T-cell (primary cell): ENCODE measurements at places on chromosomes 4 and X. TPM values are rescaled to one million over a fixed set of nuclear protein-coding genes. Genes with fewer than 3 reads are reported as not detected.

The PPEF2 gene
- 0.50 TPM for total RNA-seq

The XG gene
- total RNA-seq: 0.13 TPM

DNA sequence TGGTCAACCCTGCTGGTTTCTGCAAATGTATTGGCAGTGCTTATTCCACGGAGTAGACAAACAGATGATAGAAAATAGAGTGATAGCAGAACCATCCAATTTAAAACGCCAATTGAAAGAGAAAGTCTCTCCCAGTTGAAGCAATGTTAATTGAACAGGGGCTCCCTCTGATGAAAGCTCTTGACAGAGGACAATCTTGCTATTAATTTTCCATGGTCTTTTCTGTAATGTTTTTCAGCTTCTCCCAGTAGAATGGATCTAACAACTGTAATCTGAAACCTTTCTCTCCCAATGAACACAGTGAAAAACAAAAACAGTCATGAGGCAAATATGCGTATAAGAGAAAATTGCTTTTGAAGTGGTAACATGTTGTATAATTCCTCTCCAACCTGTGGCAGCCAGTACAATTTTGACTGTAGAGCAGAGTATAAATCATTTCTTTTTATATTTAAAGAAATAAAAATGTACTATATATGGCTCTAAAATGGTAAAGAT is 225.1 kb upstream of the GALNTL6 start:
- no peak overlapping the region for H3K4me3 ChIP-seq
- H3K27me3 ChIP-seq: no peaks in the 10 kb centered on the region
- DNase-seq: no peak
- H3K36me3 ChIP-seq: no peaks in the 10 kb centered on the region
- H3K4me1 ChIP-seq: no peaks in the 10 kb centered on the region
- H3K27ac ChIP-seq: no peak overlapping the region

The TMPRSS11F gene
- total RNA-seq: not detected

- peaks cover 26% of the 10 kb centered on the region for H3K4me1 ChIP-seq
- no peaks in the 10 kb centered on the region for H3K36me3 ChIP-seq
- DNase-seq: no peak
- no peak overlapping the region for H3K4me3 ChIP-seq
- no peak overlapping the region for H3K27ac ChIP-seq
These were observed 45.1 kb downstream of the DTHD1 start for GRCh38 chr4:36326476-36327029.

The HTN3 gene
- not detected for total RNA-seq

DNA sequence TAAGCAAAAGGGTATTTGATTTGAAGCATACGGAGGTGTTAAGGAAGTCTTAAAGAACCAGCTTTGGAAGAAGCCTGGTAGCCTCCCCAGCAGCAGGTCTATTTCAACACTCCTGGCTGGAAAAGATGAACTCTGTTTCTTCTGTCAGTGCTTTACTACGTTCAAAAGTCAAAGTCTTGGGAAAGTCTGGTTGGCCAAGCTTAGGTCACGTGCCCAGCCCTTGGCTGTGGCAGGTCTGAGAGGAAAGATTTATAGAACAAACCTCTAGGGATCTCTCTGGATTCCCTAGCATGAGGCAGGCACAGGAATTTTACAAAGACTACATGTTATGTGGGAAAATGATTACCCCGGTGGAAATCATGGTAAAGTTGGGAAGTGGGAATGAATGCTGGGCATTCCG is 8.6 kb upstream of the ARHGAP10 start:
- H3K4me1 ChIP-seq: no peaks in the 10 kb centered on the region
- no peak for DNase-seq
- H3K4me3 ChIP-seq: no peak overlapping the region
- H3K36me3 ChIP-seq: no peaks in the 10 kb centered on the region
- no peak overlapping the region for H3K27ac ChIP-seq

GRCh38 chrX:139971394-139971749 is 6.1 kb upstream of the CXorf66 start:
- no peak for DNase-seq
- no peaks in the 10 kb centered on the region for H3K27me3 ChIP-seq
- no peak overlapping the region for H3K4me3 ChIP-seq
- H3K36me3 ChIP-seq: no peaks in the 10 kb centered on the region

- no peaks in the 10 kb centered on the region for H3K36me3 ChIP-seq
- H3K4me3 ChIP-seq: no peak overlapping the region
- H3K4me1 ChIP-seq: no peaks in the 10 kb centered on the region
- H3K27me3 ChIP-seq: no peaks in the 10 kb centered on the region
- no peak for DNase-seq
These were observed 39.7 kb downstream of the TRIM61 start for GRCh38 chr4:164937576-164938270.

- H3K27ac ChIP-seq: no peak overlapping the region
- H3K4me1 ChIP-seq: no peaks in the 10 kb centered on the region
- DNase-seq: no peak
- H3K4me3 ChIP-seq: no peak overlapping the region
- no peaks in the 10 kb centered on the region for H3K27me3 ChIP-seq
These were observed 259.2 kb downstream of the GPC3 start for GRCh38 chrX:133726211-133726630.

The LGI2 gene
- total RNA-seq: not detected

The MGST2 gene
- total RNA-seq: 3.1 TPM

GRCh38 chrX:627510-627981 is 3.0 kb upstream of the SHOX start:
- no peak overlapping the region for H3K27ac ChIP-seq
- H3K4me1 ChIP-seq: peaks cover 3% of the 10 kb centered on the region
- no peak overlapping the region for H3K4me3 ChIP-seq
- peaks cover 13% of the 10 kb centered on the region for H3K27me3 ChIP-seq
- no peaks in the 10 kb centered on the region for H3K36me3 ChIP-seq

The ATXN3L gene
- total RNA-seq: not detected

The SLC9B1 gene
- 3.1 TPM for total RNA-seq

DNA sequence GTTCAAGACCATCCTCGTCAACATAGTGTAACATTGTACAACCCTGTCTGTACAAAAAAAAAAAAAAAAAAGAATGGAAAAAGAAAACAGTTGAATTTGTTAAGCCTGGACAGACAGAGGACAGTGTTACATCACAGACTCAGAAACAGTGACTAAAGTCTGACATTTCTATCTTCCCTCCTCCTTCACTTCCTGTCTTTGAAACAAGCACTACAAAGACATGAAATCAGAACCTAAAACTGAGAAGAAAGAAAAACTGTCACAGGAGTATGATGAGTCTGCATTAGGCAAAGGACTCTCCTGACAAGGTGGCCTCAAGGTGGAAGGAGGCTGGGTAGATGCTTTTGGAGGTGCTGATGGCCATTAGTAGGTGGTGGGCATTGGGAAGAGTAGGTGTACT is 126.7 kb downstream of the RBM47 start:
- H3K4me1 ChIP-seq: peaks cover 9% of the 10 kb centered on the region
- H3K27me3 ChIP-seq: no peaks in the 10 kb centered on the region
- no peak overlapping the region for H3K4me3 ChIP-seq
- no peak overlapping the region for H3K27ac ChIP-seq
- DNase-seq: no peak
- no peaks in the 10 kb centered on the region for H3K36me3 ChIP-seq

The SULT1E1 gene
- total RNA-seq: not detected

DNA sequence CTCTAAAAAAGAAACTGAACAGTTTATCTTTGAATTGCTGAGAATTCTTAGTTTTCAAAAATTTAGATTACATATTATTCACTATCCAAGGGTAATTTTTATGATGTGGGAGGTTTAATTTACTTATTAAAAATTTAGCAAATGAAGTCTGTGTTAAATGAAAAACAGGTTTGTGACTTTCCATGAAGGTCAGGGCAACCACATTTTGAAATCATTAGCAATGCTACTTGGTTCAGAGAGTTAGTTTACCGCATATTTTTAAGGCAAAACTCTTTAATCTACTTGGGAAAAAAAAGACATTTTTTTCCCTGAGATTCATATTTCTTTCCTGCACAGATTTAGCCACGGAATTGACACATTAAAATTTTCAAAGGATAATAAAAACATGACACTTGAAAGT is 37.3 kb upstream of the PRSS12 start:
- DNase-seq: no peak
- no peaks in the 10 kb centered on the region for H3K36me3 ChIP-seq
- no peaks in the 10 kb centered on the region for H3K4me1 ChIP-seq
- H3K27ac ChIP-seq: no peak overlapping the region
- H3K4me3 ChIP-seq: no peak overlapping the region

The HOPX gene
- 10.1 TPM for total RNA-seq

The TMSB15A gene
- total RNA-seq: not detected

- H3K36me3 ChIP-seq: no peaks in the 10 kb centered on the region
- no peak overlapping the region for H3K27ac ChIP-seq
- no peak overlapping the region for H3K4me3 ChIP-seq
- no peaks in the 10 kb centered on the region for H3K27me3 ChIP-seq
- no peak for DNase-seq
These were observed 10.9 kb upstream of the PCDH18 start for GRCh38 chr4:137543198-137543597.

- no peak overlapping the region for H3K27ac ChIP-seq
- H3K27me3 ChIP-seq: no peaks in the 10 kb centered on the region
- H3K36me3 ChIP-seq: no peaks in the 10 kb centered on the region
- no peak for DNase-seq
- H3K4me3 ChIP-seq: no peak overlapping the region
These were observed 24.9 kb downstream of the CD99L2 start for GRCh38 chrX:150873616-150874015.

DNA sequence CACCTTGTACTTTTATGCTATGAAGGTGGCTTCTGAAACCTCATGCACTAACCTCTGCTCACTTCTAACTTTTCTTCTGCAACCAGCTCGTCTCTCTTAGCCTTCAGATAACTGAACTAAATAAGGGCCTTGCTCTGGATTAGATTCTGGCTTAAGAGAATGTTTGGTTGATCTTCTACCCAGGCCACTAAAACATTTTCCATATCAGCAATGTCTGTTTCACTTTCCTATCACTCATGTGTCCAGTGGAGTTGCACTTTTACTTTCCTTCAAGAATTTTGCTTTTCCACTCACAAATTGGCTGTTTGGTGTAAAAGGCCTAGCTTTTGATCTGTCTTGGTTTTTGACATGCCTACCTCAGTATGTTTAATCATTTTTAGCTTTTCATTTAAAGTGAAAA is 105.8 kb downstream of the KCTD8 start:
- H3K36me3 ChIP-seq: no peaks in the 10 kb centered on the region
- no peaks in the 10 kb centered on the region for H3K27me3 ChIP-seq
- DNase-seq: no peak

GRCh38 chr4:26067035-26067434 is 153.0 kb downstream of the SMIM20 start:
- no peak for DNase-seq
- no peaks in the 10 kb centered on the region for H3K4me1 ChIP-seq
- H3K27ac ChIP-seq: no peak overlapping the region
- no peaks in the 10 kb centered on the region for H3K27me3 ChIP-seq

DNA sequence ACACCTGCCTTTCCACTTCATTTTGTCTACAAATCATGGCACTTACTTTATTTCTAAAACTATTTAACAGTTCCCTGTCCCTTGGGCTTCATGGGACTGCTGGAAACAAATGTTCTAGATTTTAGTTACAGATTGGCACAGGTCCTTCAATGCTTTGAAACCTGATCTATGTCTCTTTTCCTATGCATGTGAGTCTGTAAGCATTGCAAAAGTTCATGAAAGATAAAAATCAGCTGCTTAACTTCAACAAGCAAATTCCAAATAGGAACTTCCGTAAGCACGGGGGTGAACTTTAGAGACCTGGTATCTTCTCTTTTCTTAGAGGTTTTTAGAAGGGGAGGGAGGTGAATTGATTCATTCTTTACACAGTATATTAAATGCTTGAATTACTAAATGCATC is 9.5 kb downstream of the LGI2 start:
- no peak overlapping the region for H3K4me3 ChIP-seq
- no peak for DNase-seq
- H3K4me1 ChIP-seq: no peaks in the 10 kb centered on the region
- no peak overlapping the region for H3K27ac ChIP-seq

GRCh38 chr4:132488555-132488954 is 660.5 kb upstream of the PCDH10 start:
- no peaks in the 10 kb centered on the region for H3K4me1 ChIP-seq
- DNase-seq: no peak
- H3K27me3 ChIP-seq: no peaks in the 10 kb centered on the region
- no peak overlapping the region for H3K4me3 ChIP-seq

DNA sequence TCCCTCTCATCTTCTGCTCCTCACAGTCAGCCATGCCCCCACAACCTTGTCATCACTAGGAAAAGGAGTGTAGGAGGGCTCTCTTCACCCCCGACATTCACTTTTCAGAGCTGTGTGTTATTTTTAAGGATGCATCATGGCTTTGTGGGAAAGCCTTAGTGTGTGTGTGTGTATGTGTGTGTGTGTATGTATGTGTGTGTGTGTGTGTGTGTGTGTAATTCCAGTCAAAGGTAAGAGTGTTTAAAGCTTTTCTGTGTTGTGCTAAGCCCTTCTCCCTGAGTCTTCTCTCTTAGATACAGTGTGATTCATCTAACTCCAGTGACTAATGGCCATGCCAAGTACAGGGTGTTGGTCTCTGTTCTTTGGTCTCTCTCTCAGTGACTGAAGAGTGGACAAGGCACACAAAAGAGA is 76.6 kb downstream of the CHIC2 start:
- no peak overlapping the region for H3K27ac ChIP-seq
- no peak for DNase-seq
- H3K27me3 ChIP-seq: no peaks in the 10 kb centered on the region

The TMEM154 gene
- 28.0 TPM for total RNA-seq

The CYBB gene
- 2.6 TPM for total RNA-seq

The ADH7 gene
- total RNA-seq: not detected

DNA sequence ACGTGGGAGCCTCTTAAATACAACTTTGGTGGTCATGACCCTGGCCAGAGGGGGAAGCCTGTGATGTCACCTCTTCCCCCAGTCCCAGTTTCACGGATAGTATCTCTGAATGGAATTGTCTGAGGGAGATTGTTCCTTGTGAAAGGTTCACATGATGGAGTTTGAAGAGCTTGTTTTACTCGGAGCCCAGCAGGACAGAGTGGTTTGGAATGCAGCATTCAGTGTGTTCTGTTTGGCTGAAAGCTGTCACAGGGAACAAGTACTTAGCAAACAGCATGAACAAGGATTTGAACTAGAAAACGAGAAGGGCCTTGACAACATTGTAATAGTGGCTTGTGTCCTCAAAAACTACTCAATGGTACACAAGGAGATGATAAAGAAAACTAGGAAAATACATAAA is 133.9 kb upstream of the CXorf66 start:
- DNase-seq: no peak
- H3K27me3 ChIP-seq: no peaks in the 10 kb centered on the region
- H3K36me3 ChIP-seq: no peaks in the 10 kb centered on the region
- no peak overlapping the region for H3K4me3 ChIP-seq

The CXCL6 gene
- not detected for total RNA-seq

GRCh38 chr4:127783955-127784770 is 2.0 kb downstream of the HSPA4L start:
- no peaks in the 10 kb centered on the region for H3K4me1 ChIP-seq
- H3K4me3 ChIP-seq: no peak overlapping the region
- peaks cover 38% of the 10 kb centered on the region for H3K27me3 ChIP-seq
- no peaks in the 10 kb centered on the region for H3K36me3 ChIP-seq
- DNase-seq: no peak

- H3K27me3 ChIP-seq: no peaks in the 10 kb centered on the region
- DNase-seq: no peak
- no peaks in the 10 kb centered on the region for H3K36me3 ChIP-seq
- H3K4me1 ChIP-seq: no peaks in the 10 kb centered on the region
- no peak overlapping the region for H3K4me3 ChIP-seq
These were observed 192.7 kb downstream of the GABRG1 start for GRCh38 chr4:45931154-45931553.

- H3K27ac ChIP-seq: no peak overlapping the region
- no peaks in the 10 kb centered on the region for H3K36me3 ChIP-seq
- no peaks in the 10 kb centered on the region for H3K27me3 ChIP-seq
- no peak overlapping the region for H3K4me3 ChIP-seq
These were observed 88.6 kb downstream of the APBB2 start for GRCh38 chr4:41125558-41126311.

- H3K36me3 ChIP-seq: no peaks in the 10 kb centered on the region
- H3K27ac ChIP-seq: no peak overlapping the region
These were observed 23.0 kb downstream of the CDKL5 start for GRCh38 chrX:18448416-18448815.
